T-helper 1 cell treated with Interleukin-12 subunit alpha and Interleukin-12 subunit beta and Interleukin-4 antibody, amounts not matched to agents 30 ng/mL and 1 ng/mL, for 36 hours (primary cell): ENCODE measurements at places on chromosomes 4 and X. TPM values are rescaled to one million over a fixed set of nuclear protein-coding genes. Genes with fewer than 3 reads are reported as not detected.

The HSPA4L gene
- total RNA-seq, result 0.66 and 0.83 TPM in 2 replicates

The HGFAC gene
- not detected in 2 replicates for total RNA-seq

The CDKL2 gene
- 0.49 and 0.66 TPM in 2 replicates for total RNA-seq

The ASB9 gene
- 0.34 and 0.39 TPM in 2 replicates for total RNA-seq

The RADX gene
- total RNA-seq, result 5.4 and 7.5 TPM in 2 replicates

The PDCL2 gene
- total RNA-seq, result not detected in 2 replicates

The SOX3 gene
- total RNA-seq, result not detected in 2 replicates
